Suppressor macrophage treated with lipopolysaccharide for 4 hours (primary cell): ENCODE measurements at places on chromosomes 16 and 17.

- no peak for DNase-seq
Measured at GRCh38 chr16:54774768-54775167, 155.9 kb upstream of the IRX5 start.

- DNase-seq = no peak
Measured at GRCh38 chr17:32007463-32008298, 498 bp downstream of the LRRC37B start.

GRCh38 chr17:34974794-34975785 lies 5.2 kb upstream of the LIG3 start:
- DNase-seq = no peak

DNA sequence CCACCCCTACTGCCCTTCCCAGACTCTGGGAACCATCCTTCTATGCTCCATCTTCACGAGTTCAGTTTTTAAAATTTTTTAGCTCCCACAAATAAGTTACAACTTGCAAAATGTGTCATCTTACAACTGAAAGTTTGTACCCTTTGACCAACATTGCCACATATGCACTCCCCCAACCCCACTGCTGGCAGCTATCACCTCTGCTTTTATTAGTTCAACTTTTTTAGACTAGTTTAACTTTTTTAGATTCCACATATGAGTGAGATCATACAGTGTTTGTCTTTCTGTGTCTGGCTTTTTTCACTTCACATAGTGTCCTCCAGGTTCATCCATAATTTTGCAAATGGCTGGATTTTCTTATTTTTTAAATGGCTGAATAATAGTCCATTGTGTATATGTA lies 7.7 kb downstream of the GPT2 start:
- DNase-seq = no peak

GRCh38 chr17:5405400-5405799 lies 14.1 kb downstream of the NUP88 start:
- no peak for DNase-seq

DNA sequence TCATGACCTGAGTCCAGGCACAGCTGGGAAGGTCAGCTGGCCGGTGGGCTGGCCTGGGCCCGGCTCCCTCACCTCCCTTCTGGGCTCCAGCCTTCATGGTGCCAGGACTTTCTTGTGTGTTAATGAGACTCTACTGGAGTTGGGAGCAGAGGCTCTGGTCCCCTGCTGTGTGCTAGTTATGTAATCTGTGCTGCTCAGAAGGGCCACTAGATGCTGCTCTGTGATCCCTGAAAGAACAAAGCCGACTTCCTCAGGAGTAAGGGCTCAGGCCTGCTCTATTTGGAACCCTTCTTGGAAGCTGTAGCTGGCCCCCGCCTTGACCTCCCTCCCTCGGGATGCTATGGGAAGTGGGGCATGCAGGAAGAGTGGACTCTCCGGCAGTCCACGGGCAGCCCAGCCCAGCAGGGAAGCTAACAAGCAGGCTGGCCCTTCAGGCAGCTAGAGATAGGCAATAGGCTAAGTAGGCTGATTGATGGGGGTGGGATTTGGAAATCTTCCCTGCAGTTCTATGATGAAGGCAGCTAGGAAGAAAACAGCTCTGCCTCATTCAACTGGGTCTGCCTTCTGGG lies 3.3 kb upstream of the CDK5R1 start:
- DNase-seq = peak; percentile 40

GRCh38 chr17:75238684-75239191 lies 22.7 kb downstream of the GGA3 start:
- DNase-seq = peak; percentile 76

DNA sequence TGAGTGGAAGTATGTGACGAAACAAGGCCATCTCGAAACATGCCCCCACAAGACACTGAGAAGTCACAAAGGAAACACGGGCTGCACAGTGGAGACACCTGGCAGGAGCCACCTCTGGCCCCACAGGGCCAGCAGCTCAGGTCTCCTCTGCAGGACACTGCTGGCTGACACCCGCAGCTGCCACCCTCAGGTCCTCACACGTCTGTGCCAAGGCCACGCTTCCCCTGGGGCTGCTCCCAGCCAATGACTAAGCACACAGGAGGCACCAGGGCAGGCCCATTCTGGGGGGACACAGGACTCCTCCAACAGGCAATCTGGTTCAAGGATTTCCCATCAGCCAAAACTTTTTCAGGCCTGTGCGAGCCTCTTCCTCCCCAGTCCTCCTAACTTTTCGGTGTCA lies 36.4 kb downstream of the MBTPS1 start:
- no peak for DNase-seq
